A549 treated with RU486 at 1 μM for 4 hours (cell line): ENCODE measurements at places on chromosomes 1 and 21. TPM values are rescaled to one million over a fixed set of nuclear protein-coding genes. Genes with fewer than 3 reads are reported as not detected.

The CDCA8 gene
- 46.5 to 51.6 TPM (median 50.2 TPM) in 5 replicates for total RNA-seq

The VTCN1 gene
- 0.06 to 0.11 TPM (median 0.07 TPM) in 3 of 5 replicates, not detected in the others for total RNA-seq

The AIM2 gene
- total RNA-seq, result not detected in 5 replicates

The DCDC2B gene
- not detected in 5 replicates for total RNA-seq

The TAS1R3 gene
- 0.08 to 0.14 TPM (median 0.12 TPM) in 5 replicates for total RNA-seq

The ADGRB2 gene
- total RNA-seq, result 5.1 to 8.5 TPM (median 7.7 TPM) in 5 replicates

The FAM110D gene
- 0.06 TPM in 1 of 5 replicates, not detected in the others for total RNA-seq

The RAVER2 gene
- 2.4 to 5.5 TPM (median 5.0 TPM) in 5 replicates for total RNA-seq

The LENEP gene
- total RNA-seq, result not detected in 5 replicates

The C1orf53 gene
- 5.6 to 8.3 TPM (median 7.4 TPM) in 5 replicates for total RNA-seq

The RAB7B gene
- total RNA-seq, result 1.2 to 3.4 TPM (median 1.5 TPM) in 5 replicates

The SIPA1L2 gene
- 6.5 to 8.1 TPM (median 7.3 TPM) in 5 replicates for total RNA-seq

The CNIH3 gene
- 0.57 to 0.98 TPM (median 0.74 TPM) in 5 replicates for total RNA-seq

The FCRL5 gene
- total RNA-seq, result not detected in 5 replicates

The SYDE2 gene
- total RNA-seq, result 0.31 to 1.1 TPM (median 0.74 TPM) in 5 replicates

The FGR gene
- 0.06 to 0.09 TPM in 2 of 5 replicates, not detected in the others for total RNA-seq

The MIB2 gene
- total RNA-seq, result 8.3 to 20.2 TPM (median 17.1 TPM) in 5 replicates

The FOXD3 gene
- total RNA-seq, result 0.54 to 1.1 TPM (median 0.92 TPM) in 5 replicates

The ADAM30 gene
- total RNA-seq, result not detected in 5 replicates

The PTPRF gene
- 84.6 to 111 TPM (median 96.8 TPM) in 5 replicates for total RNA-seq

The FCRL1 gene
- total RNA-seq, result not detected in 5 replicates

The CLDN19 gene
- not detected in 5 replicates for total RNA-seq

The HAO2 gene
- total RNA-seq, result not detected in 5 replicates

The TGFB2 gene
- 22.2 to 28.2 TPM (median 23.6 TPM) in 5 replicates for total RNA-seq

The RHEX gene
- not detected in 5 replicates for total RNA-seq

The C1QB gene
- not detected in 5 replicates for total RNA-seq
